Stimulated activated CD4-positive, alpha-beta T cell treated with anti-CD3 and anti-CD28 coated beads, TNF-alpha, amount 100 ng/mL, for 1 hour (primary cell): ENCODE measurements at places on chromosomes 12 and 14.

- DNase-seq, result no peak
Observed at GRCh38 chr12:76595056-76595455, 35.5 kb upstream of the OSBPL8 start.

- no peak for DNase-seq
Observed at GRCh38 chr12:81123611-81124010, 45.7 kb downstream of the ACSS3 start.

DNA sequence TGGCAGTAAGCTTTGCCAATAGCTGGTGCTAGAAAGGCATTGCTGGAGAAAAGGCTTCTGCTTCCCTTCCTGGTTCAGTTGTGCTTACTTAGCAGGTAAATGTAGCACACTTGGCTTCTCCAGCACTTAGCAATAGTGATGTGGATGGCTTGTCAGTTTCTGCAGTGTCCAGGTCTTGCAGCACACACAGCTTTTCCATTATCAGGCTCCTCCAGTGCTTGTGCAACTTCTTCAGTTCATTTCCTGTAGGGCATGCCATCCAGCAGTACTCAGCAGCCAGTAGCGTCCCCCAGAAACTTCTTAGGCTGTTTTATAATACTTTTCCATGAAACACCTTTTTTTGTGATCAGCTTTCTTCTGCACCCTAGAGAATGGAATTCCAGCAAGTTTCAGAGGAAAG lies 154.6 kb downstream of the SLC6A15 start:
- no peak for DNase-seq

GRCh38 chr12:128726886-128727285 lies 96.9 kb downstream of the SLC15A4 start:
- no peak for DNase-seq

DNA sequence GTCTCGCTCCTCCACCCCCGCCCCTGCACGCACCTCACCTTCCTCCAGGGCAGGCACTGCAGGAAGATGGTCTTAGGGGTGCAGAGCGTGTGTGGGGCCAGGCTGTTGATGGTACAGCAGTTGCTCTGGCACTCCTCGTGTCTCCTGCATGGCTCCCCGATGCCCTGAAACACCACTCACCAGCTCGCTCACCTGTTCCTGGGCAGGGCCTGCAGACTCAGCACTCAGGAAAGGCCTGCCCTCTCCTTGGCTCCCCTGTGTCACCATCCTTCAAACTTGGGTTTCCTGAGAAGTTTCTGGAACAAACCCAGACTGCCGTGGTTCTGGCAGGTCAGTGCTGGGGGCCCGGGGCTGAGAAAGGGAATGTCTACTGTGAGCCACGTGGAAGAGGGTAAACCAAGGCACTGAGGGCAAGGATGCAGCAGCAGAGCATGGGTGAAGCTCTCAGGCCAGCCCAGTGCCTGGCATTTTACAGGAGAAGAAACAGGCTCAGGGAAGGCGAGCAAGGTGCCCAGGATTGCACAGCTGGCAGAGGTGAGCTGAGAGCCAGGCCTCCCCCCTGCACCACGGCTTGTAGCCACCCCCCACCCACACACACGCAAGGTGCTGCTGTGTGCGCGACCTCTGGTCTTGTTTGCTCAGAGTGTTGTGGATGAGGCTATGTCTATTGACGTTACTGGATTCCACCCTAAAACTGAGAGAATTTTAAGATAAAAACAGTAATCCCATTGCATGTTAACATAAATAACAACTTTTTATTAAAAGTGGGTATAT lies 5.5 kb downstream of the LRCOL1 start:
- DNase-seq, result no peak

- DNase-seq, result no peak
Observed at GRCh38 chr14:35678403-35679028, 130.6 kb downstream of the RALGAPA1 start.

DNA sequence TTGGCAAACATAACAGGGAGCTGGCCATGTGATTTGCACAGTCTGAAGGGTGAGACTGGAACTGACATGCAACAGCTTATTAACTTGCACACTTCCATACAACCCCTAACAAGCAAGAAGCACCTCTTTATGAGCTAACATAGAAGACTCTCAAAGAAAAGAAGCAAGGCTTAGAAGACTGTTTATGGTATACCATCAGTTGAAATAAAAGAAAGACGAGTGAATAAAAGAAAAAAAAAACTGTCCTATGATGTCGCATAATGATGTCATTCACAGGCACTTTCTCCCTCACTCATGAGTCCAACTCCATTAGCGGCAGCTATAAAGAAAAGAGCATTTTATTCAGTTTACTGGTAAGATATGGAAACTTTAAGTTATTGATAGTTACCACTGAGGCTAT lies 3.3 kb upstream of the MDM1 start:
- no peak for DNase-seq

GRCh38 chr12:65259501-65259900 lies 19.0 kb upstream of the MSRB3 start:
- no peak for DNase-seq

- no peak for DNase-seq
Observed at GRCh38 chr12:44375694-44376093, 500.4 kb downstream of the NELL2 start.

- DNase-seq, result no peak
Observed at GRCh38 chr12:49921936-49922335, 18.2 kb upstream of the FAIM2 start.
